ENCODE measurements at places on chromosomes 3 and 15.
A peak's percentile ranks its signal among the peaks of the same experiment; 100 is the strongest.

- no peaks in the 10 kb centered on the region for H3K4me1 ChIP-seq
- no peaks in the 10 kb centered on the region for H3K36me3 ChIP-seq
- H3K27me3 ChIP-seq = no peaks in the 10 kb centered on the region
- no peak overlapping the region for H3K27ac ChIP-seq
- DNase-seq = no peak
- no peak overlapping the region for H3K4me3 ChIP-seq
Measured at GRCh38 chr15:53378096-53378800, 381.2 kb downstream of the WDR72 start.

DNA sequence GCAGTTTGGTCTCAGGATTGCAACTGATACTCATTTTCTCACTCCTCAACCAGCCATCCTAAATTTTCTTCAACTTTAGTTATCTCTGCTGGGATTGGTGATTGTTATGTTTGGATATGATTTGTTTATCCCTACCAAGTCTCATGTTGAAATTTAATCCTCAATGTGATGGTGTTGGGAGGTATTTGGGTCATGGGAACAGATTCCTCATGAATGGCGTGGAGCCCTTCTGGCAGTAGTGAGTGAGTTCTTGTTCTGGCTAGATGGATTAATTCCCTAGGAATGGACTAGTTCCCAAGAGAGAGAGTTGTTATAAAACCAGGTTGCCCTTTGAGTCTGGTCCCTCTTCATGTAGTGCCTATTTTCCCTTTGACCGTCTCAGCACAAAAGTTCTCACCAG lies 399.9 kb downstream of the SQOR start:
- no peak for DNase-seq
- H3K4me1 ChIP-seq = no peaks in the 10 kb centered on the region
- H3K27me3 ChIP-seq = no peaks in the 10 kb centered on the region
- no peak overlapping the region for H3K4me3 ChIP-seq

- no peaks in the 10 kb centered on the region for H3K27me3 ChIP-seq
- no peaks in the 10 kb centered on the region for H3K36me3 ChIP-seq
- no peak overlapping the region for H3K4me3 ChIP-seq
- H3K27ac ChIP-seq = no peak overlapping the region
- no peaks in the 10 kb centered on the region for H3K4me1 ChIP-seq
Measured at GRCh38 chr3:68891280-68891943, 40.9 kb downstream of the TAFA4 start.

DNA sequence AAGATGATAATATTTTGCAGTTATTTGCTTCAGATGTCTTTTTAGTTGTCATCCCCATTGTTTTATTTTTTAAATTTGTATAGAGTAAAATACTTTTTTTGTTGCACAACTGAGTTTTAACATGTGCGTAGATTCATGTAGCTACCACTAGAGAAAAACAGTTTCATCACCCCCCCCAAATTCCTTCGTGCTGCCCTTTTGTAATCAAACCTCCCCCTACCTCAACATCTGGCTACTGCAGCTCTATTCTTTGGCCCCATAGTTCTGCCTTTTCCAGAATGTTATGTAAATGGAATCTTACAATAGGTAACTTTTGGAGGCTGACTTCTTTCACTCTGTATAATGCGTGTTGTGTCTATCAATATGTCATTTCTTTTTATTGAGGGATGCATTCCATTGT lies 232.0 kb upstream of the RASGRP1 start:
- no peaks in the 10 kb centered on the region for H3K27me3 ChIP-seq
- H3K36me3 ChIP-seq = no peaks in the 10 kb centered on the region
- H3K4me3 ChIP-seq = no peak overlapping the region
- DNase-seq = no peak
- H3K4me1 ChIP-seq = no peaks in the 10 kb centered on the region

DNA sequence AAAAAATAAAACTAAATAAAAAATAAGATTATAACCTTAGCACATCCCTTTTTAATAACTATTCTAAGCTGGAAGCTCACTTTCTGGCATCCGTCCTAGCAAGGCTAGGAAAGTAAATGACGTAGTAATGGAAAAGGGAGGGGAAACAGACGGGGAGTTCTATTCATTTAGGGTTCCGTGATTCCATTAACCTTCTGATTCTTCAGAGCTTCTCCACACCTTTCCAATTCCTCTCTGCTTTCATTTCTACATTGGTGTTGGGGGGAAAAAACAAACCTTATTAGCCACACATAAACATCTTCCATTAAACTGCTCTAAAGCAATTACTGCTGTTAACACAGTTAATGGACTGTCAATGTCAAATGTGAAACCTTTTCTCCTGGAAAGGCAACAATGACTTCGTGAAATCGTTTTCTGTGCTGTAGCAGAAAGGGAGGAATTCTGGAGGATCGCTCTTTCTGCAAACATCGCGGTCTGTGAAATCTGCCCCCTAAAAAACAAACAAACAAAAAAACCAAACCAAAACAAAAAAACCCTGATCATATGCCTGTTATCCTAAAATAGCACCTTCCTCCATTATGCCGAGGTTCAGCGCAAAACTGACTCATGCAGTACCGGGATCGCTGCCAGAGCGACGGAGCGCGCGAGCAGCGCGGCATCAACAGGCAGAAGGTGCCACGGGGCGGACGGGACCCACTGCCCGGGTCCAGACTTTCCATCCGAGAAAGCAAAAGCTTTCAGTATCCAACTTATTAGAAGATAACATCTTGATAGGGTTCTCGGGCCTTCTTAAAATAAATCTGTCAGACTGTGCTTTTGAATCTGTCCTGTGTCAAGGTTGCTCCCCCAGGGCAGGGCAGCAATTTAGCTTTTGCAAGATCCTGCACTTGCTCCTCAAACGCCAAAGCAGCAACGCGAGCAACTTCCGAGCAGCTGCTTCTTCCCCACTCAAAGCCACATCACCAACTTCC lies 156.2 kb downstream of the FGF12 start:
- no peak for DNase-seq
- H3K27ac ChIP-seq = no peak overlapping the region
- H3K4me1 ChIP-seq = no peaks in the 10 kb centered on the region
- H3K27me3 ChIP-seq = no peaks in the 10 kb centered on the region

DNA sequence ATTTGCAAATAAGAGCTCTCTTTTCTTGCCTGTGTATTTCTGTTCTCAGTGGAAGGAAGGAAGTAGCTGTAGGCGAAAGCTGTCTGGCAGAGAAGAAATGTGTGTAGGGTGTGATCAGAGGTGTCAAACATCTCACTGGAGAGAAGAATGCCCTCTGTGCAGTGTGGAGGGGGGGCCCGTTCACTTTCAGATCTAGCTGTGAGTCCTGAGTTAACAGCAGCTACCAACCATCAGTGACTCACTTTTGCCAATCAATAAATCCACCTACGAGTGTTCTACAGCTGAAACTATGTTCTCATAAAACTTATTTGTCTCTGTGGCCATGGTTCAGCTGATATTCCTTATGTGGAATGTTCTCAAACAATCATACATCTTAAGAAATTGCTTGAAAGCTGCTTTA lies 103.7 kb downstream of the FRMD4B start:
- no peaks in the 10 kb centered on the region for H3K27me3 ChIP-seq
- H3K4me1 ChIP-seq = no peaks in the 10 kb centered on the region
- no peak overlapping the region for H3K4me3 ChIP-seq
- DNase-seq = no peak

DNA sequence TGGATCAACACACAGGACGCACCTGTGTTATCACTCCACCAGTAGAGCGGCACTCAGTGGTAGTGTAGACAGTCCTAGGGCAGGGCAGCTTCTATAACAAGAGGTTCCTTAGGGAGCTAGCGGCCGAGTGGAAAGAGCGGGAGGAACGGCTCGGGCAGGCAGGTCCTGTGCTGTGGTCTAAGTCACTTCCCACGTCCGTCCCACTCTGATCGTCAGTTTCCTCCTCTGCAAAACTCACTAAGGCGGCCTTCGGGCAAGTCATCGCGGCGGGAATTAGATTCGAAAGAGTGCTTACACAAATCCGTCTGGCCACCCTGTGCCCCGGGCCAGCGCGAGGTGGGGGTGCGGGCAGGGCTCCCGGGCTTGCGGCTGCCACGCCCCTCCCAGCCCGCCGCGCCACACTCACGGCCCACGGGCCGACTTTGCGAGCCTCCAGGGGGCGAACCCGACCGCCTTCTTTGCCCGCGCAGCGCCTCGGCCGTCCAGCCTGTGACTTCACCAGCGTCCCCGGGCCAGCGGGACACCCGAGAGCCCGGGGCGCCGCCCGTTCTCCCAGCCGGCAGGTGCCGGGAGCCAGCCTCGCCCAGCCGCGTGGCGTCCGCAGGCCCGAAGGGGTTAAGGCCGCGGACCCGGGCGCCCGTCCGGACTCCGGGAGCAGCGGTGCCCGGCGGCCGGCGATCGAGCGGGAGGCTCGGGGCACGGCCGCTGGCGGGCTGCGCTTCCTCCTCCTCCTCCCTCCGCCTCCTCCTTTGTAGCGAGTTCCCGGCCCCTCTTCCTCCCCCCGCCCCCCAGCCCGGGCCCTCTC lies 416 bp upstream of the CORO2B start:
- H3K36me3 ChIP-seq = no peaks in the 10 kb centered on the region
- peak overlapping the region; percentile 49 for H3K27ac ChIP-seq
- peak; percentile 55 for DNase-seq
- H3K4me1 ChIP-seq = no peaks in the 10 kb centered on the region

GRCh38 chr15:80176443-80176842 lies 23.6 kb downstream of the FAH start:
- no peaks in the 10 kb centered on the region for H3K36me3 ChIP-seq
- no peaks in the 10 kb centered on the region for H3K27me3 ChIP-seq
- no peak overlapping the region for H3K4me3 ChIP-seq
- DNase-seq = no peak
- H3K27ac ChIP-seq = no peak overlapping the region

GRCh38 chr15:101698314-101698713 lies 26.0 kb downstream of the TARS3 start:
- no peak for DNase-seq
- no peaks in the 10 kb centered on the region for H3K27me3 ChIP-seq
- H3K27ac ChIP-seq = no peak overlapping the region
- no peaks in the 10 kb centered on the region for H3K4me1 ChIP-seq

- DNase-seq = no peak
- H3K27ac ChIP-seq = peak overlapping the region; percentile 22
- H3K4me1 ChIP-seq = peaks cover 3% of the 10 kb centered on the region
- H3K36me3 ChIP-seq = peaks cover 2% of the 10 kb centered on the region
- no peaks in the 10 kb centered on the region for H3K27me3 ChIP-seq
Measured at GRCh38 chr3:15769256-15769915, 28.4 kb downstream of the ANKRD28 start.

GRCh38 chr15:62060896-62061280 lies 641 bp upstream of the VPS13C start:
- H3K36me3 ChIP-seq = no peaks in the 10 kb centered on the region
- H3K4me1 ChIP-seq = peaks cover 20% of the 10 kb centered on the region
- no peak for DNase-seq
- peak overlapping the region; percentile 97 for H3K27ac ChIP-seq
- H3K27me3 ChIP-seq = peaks cover 3% of the 10 kb centered on the region

DNA sequence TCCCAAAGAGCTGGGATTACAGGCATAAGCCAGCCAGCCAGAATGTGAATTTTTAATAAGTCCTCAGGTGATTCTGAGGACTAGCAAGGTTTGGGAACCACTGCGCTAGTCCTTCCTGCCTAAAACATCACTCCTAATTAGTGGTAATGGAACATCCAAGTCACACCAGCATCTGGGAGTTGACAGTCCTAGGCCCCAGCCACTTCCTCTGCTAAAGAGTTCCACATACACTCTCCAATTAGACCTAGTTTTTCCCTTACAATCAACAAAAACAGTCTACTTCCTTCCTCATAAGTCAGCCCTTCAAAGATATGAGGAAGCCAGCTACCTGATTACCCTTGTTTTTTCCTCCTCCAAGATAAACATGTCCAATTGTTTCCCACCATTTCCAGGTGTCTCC lies 78.1 kb downstream of the OXNAD1 start:
- DNase-seq = no peak
- H3K27me3 ChIP-seq = no peaks in the 10 kb centered on the region
- no peak overlapping the region for H3K27ac ChIP-seq
- H3K36me3 ChIP-seq = no peaks in the 10 kb centered on the region

GRCh38 chr3:30665539-30665938 lies 59.1 kb downstream of the TGFBR2 start:
- peaks cover 34% of the 10 kb centered on the region for H3K4me1 ChIP-seq
- H3K4me3 ChIP-seq = no peak overlapping the region
- no peaks in the 10 kb centered on the region for H3K27me3 ChIP-seq
- no peak overlapping the region for H3K27ac ChIP-seq

DNA sequence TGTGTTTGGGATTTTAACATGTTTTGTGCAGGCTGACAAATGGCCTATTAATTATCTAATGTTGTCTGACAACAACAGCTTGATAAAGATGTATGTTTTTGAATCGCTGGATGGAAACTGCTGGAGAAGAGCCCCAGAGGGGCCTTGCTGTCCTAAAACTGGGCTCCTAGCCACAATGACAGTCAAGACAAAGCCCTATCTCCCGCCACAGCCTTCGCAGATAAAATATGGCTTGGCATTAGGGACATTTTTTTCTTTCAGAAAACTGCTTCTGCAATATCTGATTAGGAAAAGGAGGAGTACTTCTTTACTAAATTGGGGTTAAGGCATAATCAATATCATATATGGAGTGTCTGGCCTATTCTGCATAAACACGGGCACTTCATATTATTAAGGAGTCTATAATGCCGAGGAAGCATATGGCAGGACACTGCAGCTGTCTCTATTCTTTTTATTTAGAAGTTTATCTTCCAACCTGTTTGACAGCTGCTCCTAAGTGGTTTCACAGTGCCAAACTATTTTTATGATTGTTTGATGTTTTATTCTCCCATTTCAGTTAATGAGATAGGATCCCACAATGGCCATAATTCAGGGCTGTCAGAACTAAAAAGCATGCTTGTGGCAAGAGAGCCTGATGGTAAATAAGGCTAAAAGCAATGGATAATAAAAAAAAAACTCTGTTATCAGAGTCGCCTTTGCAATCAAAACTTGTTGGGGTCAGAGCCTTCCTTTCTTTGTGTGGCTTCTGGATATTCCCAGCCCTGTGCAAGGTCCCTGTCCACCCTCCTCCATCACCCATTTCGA lies 210.1 kb downstream of the MECOM start:
- no peak for DNase-seq
- no peaks in the 10 kb centered on the region for H3K4me1 ChIP-seq
- no peak overlapping the region for H3K27ac ChIP-seq
- H3K27me3 ChIP-seq = no peaks in the 10 kb centered on the region
- no peak overlapping the region for H3K4me3 ChIP-seq
- no peaks in the 10 kb centered on the region for H3K36me3 ChIP-seq

DNA sequence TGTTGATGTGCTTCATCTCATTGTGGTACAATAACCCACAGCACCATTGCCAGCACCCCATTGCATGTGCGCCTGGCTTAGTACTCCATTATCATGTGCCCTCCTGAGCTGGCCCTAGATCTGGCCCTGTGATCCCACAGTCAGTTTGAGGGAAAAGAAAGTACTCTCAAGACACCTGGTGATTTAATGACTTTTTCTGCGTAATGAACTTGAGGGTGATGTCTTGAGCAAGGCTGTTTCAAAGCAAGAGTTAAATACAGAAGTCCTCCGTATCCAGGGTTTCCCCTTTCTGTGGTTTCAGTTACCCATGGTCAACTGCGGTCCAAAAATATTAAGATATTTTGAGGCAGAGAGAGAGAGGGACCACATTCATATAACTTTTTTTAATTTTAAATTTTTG lies 16.3 kb downstream of the C3orf20 start:
- no peaks in the 10 kb centered on the region for H3K36me3 ChIP-seq
- H3K4me1 ChIP-seq = no peaks in the 10 kb centered on the region
- H3K4me3 ChIP-seq = no peak overlapping the region

All from transverse colon (tissue), 4 donors.